ENCODE measurements at places on chromosomes 6 and 20.

DNA sequence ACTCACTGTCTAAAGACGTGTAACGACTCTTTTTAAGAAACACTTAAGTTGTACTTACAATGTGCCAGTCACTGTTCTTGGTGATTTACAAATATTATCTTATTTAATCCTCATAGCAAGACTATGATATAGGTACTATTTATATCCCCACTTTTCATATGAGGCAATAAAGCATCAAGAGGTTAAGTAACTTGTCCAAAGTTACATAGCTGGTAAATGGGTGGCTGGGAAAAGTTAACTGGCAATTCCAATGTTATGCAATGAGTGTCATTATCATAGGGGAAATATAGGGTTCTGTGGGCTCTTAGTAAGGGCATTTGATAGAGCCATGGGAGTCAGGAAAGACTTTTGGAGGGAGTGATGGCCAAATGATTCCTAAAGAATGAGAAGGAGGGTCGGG is 21.4 kb upstream of the RIPOR2 start:
- no peak for DNase-seq

DNA sequence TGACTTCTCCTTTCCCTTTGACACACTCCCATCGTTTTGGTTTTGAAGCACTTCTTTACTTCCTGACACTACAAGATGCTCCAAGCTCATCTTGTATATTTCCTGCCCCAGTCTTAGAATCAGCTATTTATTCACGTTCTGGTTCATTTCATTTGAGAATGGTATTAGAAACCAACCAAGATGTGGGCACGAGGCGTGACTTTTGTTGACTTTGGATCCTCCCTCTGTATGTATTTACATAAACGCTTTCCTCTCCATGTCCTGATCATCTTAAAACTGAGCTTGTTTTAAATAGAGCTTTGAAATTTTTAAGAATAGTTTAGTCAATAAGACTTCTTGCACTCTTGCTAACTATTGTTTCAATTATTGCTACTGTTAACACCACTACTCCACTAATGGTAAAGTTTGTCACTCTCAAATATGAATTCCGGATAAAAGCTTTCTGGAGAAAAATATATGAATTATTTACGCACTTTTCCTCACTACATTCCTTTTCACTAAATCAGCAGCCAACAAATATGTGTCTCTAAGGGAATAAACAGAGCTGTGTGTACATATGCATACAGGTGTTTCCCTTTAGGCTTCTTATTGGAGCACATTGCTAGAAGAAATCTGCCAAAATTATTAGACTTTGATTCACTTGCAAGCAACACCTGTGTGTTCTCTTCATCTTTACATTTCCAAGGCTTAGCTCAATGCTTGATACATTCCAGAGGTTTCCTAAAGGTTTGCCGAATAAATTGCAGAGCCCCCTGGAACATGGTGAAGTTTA is 77.3 kb upstream of the TMEM244 start:
- no peak for DNase-seq

DNA sequence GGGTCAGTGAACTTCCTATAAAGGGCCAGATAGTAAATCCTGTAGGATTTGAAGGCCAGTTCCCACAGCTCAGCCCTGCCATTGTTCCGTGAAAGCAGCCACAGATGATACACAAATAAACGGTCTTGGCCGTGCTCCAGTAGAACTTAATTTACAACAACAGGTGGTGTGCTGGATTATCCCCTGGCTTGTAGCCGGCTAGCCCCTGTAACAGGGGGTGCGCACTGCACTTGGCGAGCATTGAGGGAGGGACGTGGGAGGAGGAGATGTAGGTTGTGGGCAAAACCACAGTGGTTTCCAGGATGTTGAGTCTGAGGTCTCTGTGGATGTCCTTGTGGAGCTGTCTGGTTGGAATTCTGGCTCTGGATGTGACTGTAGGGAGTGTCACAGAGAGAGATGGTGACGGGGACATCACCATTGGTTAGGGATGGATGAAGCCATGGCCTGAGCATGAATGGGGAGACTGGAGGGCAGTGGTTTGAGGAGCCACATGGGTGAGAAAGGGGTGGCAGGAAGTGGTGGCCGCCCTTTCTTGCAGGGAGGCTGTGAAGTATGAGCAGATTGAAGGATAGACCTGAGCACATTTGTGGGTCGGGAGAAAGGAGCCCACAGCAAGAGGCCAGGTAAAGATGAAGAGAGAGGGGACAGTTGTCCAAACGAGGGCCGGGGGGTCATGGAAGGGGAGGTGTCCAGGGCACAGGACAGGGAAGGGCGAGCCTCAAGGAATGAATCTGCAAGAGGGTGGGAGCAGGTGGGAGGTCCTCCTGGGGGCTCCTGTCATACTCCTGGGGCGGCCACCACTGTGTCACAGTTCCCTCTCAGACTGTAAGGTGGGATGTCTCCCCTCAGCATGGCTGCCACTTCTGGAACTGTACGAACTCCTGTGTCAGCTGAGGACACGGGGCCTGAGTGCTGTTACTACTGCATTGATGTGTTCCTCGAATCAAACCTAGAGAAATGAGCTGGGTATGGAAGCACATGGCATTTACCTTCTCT is 53.6 kb downstream of the CDH26 start:
- peak; percentile 68 for DNase-seq

DNA sequence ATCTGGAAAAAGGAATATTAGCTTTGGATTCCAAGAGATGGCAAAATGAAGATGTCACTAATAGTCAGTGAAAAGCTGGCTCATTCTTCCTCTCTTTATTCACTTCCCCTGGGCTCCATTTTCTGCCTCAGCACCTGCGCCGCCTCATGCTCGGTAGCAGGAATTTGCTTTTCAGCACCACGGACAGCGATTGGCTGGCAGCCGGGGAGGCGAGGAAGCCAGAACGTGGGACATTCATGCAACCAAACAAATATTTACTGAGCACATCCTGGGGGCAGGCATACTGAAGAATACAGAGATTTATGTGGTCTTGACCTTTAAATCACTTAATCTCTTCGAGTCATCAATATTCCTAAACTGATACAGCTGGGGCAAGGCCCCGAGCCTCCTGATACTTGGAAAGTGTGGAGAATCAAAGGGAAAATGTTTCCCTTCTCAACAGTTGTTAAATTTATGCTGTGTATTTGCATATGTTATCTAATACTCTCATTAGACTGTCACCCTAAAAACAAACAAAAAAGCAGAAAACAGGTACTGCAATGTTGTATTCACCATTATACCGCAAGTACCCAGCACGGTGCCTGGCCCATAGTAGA is 12.1 kb upstream of the PDYN start:
- peak; percentile 82 for DNase-seq

- DNase-seq = no peak
These were observed 96.8 kb downstream of the ARMC2 start for GRCh38 chr6:108944707-108945680.

GRCh38 chr6:64622944-64623343 is 987.3 kb downstream of the PHF3 start:
- no peak for DNase-seq

DNA sequence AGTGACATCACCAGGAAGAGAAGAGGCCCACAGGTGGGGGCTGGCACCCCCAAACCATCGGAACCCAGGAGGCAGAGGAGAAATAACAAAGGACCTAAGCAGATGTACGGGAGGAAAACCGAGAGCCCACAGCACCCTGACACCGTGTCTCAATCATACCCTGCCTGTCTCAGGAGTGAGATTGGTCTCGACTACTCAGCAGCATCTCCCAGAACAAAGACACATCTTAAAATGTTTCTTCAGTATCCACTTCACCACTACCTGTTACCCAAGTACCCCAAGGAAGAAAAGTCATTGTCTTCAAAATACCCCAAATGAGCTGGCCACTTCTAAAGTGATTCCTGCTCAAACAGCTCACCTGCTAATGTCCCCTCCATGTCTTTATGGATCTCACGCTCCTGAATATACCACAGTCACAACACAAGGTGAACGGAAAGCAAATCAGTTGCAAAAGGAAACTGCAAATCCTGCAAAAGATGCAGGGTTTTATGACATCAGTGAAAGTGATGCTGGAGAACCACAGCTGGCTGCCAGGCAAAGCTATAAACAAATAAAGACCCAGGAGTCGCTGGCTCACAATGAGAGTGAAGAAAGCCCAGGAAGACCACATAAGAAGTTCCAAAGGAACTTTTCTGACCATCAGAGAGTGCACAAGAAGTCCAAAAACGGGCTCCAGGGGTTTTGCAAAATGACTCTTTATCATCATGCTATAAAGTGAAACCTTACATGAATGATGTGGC is 44.1 kb downstream of the PREX1 start:
- no peak for DNase-seq

DNA sequence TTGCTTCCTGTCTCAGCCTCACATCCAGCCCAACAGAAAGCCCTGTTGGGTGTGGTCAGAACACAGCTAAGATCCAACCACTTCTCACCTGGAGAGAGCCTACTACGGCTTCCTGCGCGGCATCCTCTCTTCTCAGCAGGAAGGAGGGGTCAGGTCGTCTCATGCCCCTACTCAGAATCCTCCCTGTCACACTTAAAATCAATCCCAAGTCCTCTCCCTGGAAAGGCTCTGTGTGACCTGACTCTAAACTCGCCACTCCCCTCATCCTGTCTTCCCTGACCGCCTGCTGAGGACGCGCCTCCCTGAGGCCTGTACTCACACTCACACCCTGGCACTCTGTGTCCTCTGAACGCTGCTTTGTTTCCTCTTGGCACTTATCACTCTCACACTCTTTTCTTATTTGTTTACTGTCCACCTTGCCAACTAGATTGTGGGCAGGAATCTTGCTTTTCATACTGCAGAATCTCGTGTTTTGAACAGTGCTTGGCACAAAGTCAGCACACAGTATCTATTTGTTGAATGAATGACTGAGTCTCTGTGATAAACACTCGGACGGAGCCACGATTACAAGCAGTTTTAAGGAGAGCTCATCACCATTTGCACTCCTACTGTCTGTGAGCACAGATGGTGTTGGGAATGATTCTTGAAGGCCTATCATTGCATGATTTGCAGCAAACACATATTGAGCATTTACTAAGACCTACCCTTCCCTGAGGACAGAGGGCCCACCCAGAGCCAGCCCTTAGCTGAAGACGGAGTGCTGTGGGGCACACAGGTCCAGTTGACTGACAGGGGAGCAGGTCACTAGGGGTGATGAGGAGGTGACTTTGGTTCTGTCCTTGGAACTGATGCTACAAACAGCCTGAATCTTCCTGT is 18.7 kb downstream of the RAB5IF start:
- no peak for DNase-seq

DNA sequence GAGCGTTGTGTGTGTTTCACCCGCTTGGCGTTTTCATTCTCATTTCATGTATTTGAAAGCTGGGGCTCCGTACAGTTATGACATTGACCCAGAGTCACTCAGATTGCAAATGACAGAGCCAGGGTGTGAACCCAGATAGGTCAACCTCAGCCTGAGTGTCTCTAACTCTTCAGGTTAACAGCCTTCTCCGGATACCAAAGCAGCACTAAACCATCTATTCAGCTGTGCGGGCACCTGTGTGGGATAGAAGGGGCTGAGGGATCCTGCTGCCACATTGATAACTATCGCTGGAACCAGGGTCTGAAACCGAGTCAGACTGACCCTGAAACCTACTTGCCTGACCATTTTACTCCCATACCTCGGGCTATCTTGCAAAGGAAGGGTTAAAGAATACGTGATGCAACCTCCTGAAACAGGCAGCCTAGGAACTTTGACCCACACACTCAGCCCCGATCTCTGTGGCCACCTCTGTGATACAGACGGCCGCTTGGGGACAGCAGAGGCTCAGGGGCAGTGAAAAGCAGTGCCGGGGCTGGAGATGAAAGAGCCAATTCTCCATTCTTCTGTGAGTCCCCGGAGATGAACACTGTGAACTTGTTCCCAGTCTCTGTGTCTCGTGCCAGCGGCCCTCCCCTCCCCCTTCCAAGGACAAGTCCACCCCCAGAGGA is 233.5 kb upstream of the QKI start:
- DNase-seq = peak; percentile 60

- DNase-seq = no peak
These were observed 289.9 kb upstream of the MMS22L start for GRCh38 chr6:97572943-97573342.

DNA sequence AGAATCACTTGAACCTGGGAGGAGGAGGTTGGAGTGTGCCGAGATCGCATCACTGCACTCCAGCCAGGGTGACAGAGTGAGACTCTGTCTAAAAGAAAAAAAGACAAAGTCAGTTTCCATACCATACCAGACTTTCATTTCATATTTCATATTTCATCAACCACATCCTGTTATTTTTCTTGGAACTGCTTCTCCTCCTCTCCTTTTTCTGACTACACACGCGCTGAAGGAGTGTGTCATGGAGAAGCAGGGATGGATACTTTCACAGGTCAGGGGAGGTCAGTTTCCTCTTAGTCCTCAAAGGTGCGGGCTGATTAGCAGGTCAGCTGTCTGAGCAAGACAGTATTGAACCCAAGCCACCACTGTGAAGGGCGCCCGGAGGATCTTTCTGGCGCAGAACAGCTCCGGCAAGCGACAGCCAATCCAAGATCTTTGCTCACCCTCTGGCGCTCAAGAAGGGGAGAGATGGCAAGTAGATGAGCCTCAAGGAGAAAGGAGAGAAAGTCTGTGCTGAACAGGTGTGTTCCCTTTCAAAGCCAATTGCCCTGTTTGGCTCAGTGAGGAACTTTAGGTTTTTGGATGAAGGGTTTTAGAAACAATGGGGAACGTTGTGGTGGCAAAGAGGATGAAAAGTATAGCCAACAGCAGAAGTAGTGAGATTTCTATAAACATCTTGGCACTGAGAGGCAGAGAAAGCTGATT is 18.9 kb upstream of the SYNJ2 start:
- peak; percentile 41 for DNase-seq

DNA sequence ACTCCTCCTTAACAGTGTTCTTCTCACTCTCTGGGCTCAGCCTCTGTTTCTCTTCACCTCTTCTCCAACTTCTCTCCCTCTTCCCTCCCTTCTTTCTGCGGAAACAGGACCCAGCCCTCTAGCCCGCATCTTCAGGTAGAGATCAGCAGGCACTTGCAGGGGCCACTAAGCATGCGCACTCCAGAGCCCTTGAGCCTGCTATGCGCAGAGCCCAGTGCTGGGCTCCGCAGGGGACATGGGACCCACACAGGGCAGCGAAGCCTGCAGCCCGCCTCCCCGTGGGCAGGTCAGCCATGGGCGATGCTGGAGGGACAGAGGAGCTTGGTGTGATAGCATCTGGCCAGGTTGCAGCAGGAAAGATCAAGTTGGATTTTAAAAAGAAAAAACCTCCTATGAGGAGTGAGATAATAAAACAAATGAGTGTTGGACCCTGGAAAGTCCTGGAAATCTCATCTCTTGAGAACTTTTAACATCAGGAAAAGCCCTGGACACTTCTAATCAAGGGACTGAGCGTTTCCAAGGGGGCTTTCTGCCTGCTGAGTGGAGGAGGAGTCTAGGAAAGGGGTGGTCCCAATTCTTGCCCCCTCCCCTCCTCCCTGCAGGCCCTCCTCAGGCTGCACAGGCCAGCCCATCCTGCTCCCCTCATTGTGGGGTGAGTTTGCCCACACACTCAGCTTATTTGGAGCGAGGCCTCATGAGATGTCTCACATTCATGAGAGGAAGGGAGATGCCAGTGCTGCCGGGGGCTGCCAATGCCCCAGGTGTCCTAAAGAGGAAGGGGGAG is 71.9 kb downstream of the MDGA1 start:
- DNase-seq = no peak

GRCh38 chr6:104956731-104957294 is at the start of gene LIN28B:
TSS of gene LIN28B (plus strand) at chr6:104957107. CDS start at chr6:104957251, 144 bp downstream.
- no peak for DNase-seq
